Activated naive CD4-positive, alpha-beta T cell treated with Interleukin-2 at 50 U/mL for 16 hours (primary cell): ENCODE measurements at places on chromosomes 7 and 10.
A peak's percentile ranks its signal among the peaks of the same experiment; 100 is the strongest.

DNA sequence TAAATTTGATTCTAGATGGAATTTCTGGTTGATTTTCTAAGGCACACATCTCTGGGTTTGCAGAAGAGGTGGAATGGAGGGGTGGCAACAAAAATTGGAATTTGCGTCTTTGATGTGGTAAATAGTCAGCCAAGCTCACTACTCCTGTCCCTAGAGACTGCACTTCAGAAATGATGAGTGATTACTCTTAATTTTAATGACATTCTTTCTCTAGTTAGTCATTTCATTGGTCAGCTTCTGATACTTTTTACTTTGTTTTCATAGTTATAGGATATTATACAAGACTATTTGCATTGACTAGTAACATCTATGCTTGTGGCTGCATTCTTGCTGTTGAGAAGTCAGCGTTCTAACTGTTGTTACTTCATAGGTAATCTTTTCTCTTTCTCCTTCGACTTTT is 658.3 kb downstream of the SUGCT start:
- DNase-seq, result no peak

DNA sequence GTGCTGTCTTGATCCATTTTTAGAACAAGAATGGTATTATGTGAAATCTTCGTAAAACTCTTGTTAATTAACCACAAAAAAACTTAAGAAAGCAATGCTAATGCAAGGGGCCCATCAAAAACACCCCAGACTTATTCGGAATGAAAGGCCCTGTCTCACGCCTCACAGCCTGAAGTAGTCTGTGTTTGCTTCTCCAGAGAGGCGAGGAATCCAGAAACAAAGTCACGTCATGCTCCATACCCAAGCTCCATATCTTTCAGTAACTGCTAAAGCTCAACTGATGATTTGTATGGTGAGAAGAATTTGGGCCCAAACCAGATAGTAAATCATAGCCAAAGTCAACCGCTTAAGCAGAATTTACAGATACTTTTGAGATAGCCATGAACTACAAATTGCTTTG is 155.4 kb downstream of the ATE1 start:
- no peak for DNase-seq

DNA sequence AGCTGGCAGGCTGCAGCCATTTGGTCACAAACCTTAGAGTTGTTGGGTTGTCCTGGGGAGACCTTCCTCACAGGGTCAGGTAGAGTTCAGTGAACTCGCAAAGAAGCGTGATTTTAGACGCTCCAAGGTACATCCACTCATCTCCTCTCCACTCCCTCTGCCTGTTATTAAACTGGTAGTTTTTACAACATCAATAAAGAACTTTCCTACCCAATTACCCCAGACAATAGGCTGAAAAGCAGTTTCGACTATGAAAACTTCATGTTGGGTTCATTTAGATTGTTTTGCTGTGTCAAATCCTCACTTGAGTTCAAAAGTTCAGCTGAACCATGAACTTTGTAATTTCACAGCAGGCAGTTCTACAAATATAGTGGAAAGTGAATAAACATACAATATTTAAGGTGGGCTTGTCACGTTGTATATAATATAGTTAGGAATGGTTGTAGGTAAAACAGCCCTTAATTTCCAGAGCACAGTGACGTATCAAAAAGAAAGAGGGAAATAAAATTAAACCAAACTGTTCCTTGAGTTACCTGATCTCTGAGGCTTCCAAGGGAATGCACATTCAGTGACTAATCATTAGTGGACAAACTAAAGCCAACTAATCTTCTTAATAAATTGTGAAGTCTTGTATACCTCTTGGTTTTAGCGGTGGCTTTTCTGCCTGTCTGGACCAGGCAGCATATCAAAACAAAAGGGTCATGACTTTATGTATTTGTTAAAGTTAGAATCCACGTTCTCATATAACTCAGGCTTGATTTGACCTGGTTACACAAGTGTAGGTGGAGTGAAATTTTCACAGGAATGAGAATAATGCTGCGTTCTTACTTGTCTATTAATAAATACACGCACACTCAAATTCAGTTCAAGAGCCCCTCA is 100.5 kb downstream of the CYP26A1 start:
- DNase-seq, result no peak

DNA sequence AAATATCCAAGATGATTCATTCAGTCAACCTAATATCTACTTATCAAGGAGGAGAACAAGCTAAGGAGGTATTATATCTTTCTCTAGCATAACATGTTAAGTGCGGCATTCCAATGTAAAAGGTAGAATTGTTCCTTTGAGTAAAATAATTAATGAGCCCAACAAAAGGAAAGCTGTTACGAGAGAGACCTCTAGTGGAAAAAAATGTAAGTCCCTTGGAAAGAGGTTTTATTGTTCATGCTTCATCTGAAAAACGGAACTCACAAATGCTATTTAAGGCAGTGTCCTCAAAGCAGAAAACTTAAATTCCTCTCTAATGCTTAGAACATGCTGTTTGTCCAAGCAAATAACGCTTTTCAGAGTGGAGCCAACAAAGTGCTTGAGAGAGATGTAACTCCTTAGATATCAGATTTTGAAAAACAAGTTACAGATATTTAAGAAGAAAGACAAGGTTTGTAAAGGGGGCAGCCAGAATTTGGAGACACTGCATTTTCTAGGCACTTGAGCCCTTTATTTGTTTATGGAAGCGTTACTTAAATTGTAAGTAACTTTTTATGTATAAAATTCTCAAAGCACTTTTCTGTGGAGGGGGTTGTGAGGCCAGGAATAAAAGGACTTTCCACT is 119.9 kb downstream of the TFEC start:
- no peak for DNase-seq

DNA sequence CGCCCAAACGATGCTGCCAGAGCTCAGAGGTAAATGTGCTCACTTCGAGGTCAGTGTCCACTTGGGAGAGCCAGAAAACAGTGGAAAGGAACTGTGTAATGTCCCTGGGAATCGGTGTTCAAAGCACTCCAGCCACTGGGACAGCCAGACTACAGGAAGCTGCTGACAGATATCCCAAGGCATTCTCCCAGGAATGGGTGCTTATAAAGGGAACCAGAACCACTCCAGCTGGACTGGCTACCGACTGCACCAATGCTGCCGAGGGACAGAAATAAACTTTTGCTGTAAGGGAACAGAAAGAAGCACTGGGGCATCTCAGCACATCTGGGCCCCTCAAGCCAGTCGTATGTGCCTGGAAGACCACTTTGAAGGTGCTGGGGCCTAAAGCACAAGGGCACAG is 76.7 kb downstream of the ATXN7L1 start:
- DNase-seq, result no peak

DNA sequence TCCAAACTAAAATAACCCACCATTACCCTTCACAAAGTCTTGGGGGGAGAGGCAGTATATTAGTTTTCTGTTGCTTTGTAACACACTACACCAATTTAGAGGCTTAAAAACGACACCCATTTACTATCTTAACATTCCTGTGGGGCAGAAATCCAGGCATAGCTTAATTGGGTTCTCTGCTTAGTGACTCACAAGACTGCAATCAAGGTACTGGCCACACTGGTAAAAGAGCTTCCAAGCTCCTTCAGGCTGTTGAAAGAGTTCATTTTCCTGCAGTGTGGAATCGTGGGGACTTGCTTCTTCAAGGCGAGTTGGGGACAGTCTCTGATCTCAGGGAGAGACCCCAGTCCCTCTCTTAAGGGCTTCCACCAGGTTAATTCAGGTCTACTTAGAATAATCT is 139.1 kb downstream of the XPNPEP1 start:
- DNase-seq, result no peak

DNA sequence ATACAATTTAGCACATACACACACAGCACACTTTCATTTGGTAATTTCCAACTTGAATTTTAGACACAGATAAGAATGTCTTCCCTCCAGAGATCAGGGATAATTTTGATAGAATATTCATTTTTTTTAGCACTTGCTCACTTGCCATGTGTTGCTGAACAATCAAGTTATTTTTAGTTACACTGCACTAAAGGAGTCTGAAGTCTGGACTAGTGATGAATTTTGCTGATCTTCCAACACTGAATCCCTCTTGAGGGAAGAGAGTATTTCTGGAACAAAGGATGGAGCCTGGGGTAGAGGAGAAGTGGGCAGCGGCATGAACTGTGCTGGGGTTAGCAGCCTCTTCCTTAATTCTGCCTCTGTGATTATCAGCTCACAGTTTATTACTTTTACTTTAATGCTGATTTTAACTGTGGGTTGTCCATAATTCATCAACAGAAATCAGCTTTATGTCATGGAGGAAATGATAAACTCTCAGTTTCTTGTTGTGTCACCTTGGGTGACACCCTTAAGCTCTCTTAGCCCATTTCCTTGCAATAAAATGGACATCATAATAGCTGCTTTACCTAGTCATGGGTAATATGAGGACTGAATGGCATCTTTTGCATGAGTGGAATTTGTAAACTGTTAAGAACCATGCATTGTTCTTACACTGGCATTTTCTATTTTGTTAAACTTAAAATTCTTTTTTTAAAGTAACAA is 32.1 kb downstream of the SGPL1 start:
- no peak for DNase-seq

DNA sequence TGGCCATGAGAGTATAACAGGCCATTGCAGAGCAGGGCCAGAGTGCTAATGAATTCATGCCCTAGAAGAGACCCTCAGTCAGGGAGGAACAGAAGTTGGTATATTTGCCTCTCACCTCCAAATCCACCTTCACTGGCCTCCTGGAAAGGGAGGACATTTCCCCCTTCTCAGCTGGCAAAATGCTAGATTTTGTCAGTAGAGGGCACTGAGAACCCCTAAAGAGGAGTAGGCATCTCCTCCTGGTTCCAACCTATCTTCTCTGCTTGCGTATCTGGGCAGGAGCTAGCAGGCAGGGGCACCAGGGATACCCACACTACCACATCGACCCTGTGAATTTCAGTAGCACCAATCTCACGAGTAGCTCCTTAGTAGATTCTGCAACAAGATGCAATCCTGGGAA is 79.8 kb upstream of the GHITM start:
- DNase-seq, result no peak

- DNase-seq, result no peak
Measured at GRCh38 chr7:53485354-53485753, 449.9 kb downstream of the POM121L12 start.

- DNase-seq, result no peak
Measured at GRCh38 chr7:143296686-143297085, 8.5 kb downstream of the CASP2 start.

- no peak for DNase-seq
Measured at GRCh38 chr10:86387178-86387794, 20.7 kb upstream of the GRID1 start.

GRCh38 chr7:28580665-28581064 is 168.3 kb downstream of the CREB5 start:
- DNase-seq, result no peak

- no peak for DNase-seq
Measured at GRCh38 chr10:124079864-124080263, 13.5 kb downstream of the CHST15 start.

DNA sequence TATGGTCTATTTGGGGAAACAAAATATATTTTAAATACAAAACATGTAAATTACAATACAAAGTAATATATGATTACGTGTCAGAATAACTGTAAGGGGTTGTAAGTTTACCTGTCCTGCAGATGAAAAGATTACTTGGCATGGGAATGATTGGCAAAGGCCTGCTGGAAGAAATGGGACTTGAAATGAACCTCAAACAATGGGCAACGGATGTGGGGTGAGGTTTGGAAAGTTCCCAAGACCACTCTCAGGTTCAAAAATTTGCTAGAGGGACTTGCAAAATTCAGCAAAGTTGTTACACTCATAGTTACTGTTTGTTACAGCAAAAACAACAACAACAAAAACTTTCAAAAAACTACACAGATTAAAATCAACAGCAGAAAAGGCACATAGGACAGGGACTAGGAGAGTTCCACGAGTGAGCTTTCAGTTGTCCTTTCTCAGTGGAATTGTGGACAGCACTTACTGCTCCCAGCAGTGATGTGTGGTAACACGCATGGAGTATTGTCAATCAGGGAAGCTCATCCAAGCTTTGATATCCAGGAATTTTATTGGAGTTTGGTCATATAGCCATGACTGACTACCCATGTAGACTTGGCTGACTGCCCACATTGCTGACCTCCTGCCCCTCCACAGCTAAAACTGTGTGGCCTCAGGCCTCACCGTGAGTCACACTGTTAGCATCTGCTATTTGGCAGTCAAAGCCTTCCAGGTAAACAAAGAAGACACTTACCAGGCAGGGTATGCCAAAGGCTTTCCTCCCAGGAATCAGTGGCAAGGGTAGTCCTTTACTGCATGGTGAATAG is 43.8 kb downstream of the EXOC6 start:
- no peak for DNase-seq

- no peak for DNase-seq
Measured at GRCh38 chr10:129046962-129047361, 420.1 kb upstream of the MGMT start.

DNA sequence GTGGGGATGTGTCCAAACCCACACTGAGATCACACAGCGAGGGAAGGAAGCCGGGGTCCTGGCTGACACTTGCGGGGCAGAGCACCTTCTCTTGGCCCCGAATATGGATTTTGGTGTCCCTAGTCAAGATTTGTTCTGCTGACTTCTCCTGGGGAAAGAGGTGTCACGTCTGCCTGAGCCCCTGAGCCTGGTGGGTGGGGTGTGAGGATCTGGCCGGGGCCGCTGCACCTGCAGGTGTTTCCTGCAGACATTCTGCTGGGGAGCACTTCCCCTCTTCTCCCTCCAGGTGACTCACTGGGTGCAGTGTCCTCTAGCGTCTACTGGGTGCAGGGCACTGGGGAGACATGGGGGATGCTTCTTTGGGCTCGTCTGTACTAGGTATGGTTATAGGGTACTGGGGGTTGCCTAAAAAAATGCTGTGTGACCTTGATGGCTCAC is 99.2 kb downstream of the GRK5 start:
- DNase-seq, result peak; percentile 66

- DNase-seq, result no peak
Measured at GRCh38 chr10:58641708-58642107, 129.0 kb downstream of the BICC1 start.

- DNase-seq, result no peak
Measured at GRCh38 chr10:96784253-96784652, 47.8 kb upstream of the LCOR start.

DNA sequence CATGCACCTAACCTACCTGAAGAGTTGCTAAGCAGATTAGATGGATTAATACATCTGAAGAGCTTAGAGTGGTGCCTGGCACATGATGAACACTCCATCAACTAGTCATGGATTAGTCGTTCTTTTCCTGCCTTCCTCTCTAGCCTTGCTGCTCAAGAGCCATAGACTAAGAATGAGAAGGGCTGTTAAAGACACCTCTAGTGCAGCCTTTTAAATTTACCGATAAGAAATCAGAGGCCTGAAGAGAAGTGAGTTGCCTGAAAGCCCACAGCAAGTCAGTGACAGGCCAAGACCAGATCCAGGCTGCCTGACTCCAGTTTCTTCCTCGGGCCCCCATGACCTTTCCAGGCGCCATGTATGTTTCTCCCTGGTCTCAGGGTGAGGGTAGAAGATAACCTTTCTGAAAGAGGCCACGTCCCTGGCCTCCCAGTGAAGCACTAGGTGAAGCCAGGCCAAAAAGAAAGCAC is 6.5 kb downstream of the TSPAN15 start:
- no peak for DNase-seq
